ENCODE measurements at places on chromosomes 4 and X.

GRCh38 chrX:152905081-152905420 is 7.2 kb downstream of the ZNF185 start:
- DNase-seq, result peak; percentile 61

GRCh38 chr4:67638136-67638535 is 62.8 kb downstream of the UBA6 start:
- DNase-seq, result no peak

- DNase-seq, result no peak
Measured at GRCh38 chr4:67465032-67465762, 80.1 kb downstream of the CENPC start.

DNA sequence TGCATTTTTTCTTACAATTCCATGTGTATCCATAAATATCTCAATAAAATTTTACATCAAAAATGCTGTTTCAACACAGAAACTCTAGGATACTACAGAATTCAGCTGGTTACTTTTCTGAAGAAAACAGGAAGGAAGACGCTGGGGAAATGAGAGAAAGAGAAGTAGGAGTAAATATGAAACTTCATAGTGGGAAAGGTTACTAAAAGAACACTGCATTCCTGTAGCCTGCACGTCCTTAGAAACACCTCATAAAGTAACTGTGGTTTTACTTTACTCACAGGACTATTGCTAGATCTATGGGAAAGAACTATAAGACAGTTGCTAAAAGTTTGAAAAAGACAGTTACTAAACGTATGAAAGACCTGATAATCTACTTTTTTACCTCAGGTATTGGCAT is 23.1 kb downstream of the ATP11C start:
- DNase-seq, result no peak

- no peak for DNase-seq
Measured at GRCh38 chr4:6771229-6771671, 11.3 kb upstream of the KIAA0232 start.

- peak; percentile 46 for DNase-seq
Measured at GRCh38 chr4:172411149-172411548, 597.9 kb downstream of the GALNTL6 start.
